RCC 7860 (cell line): ENCODE measurements at places on chromosomes 2 and 18.

DNA sequence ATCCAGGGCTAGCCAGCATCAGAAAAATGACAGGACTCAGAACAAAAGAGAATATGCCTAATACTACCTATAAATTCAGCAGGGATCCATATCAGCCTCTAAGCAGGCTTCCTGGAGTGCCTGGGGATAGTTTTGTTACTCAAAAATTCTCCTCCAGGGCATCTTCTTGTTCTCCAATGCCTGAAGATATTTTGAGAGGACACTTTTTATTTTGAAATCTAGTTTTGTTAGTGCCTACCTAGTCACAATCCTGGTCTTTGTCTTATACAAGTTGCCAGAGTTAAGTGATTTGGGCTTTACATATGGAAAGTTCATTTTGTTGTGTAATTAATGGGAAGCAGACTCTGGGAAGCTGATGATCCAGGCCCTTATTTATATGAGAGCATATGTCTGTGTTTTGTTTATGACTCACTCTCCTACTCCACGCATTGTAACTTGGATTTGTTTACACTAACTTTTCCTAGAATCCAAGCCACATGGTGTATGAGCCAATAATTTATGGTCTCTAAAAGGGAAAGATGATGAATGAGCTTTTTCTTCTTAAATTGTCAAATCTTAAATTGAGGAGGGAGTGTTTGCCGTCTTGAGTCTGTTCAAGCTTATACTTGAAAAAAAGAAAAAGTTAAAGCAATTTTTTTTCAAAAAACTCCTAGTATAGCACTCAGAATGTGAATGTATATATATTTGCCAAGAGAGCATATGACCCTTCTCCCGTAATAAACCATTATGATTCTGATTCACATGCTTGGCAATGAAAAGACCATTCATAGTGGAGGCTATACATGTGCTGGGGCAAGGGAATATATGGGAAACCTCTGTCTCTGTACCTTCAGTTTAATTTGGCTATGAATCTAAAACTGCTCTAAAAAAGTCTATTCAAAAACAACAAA is 370.3 kb downstream of the SETBP1 start:
- no peak for DNase-seq

GRCh38 chr2:175008009-175008408 is 2.8 kb upstream of the CHN1 start:
- DNase-seq: no peak

DNA sequence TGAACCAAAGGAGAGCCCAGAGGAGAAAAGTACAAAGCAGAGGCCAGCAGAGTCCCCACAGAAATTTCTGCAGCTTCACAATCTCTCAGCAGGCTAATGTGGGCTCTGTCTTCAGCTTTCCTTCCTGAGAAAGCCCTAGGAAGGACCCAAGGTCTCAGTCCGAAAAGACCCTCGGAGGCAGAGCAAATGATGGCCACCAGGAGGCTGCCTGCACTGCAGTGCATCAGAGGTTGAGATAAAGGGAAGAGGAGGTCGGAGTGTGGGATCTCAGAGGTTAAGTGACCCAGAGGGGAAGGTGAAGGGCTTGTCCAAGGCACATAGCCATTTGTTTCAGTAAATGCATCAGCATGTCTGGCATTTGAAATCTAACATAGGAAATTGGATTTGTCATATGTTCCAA is 299.1 kb upstream of the SLC14A2 start:
- no peak for DNase-seq

GRCh38 chr2:88698027-88698413 is 6.5 kb downstream of the RPIA start:
- no peak for DNase-seq

DNA sequence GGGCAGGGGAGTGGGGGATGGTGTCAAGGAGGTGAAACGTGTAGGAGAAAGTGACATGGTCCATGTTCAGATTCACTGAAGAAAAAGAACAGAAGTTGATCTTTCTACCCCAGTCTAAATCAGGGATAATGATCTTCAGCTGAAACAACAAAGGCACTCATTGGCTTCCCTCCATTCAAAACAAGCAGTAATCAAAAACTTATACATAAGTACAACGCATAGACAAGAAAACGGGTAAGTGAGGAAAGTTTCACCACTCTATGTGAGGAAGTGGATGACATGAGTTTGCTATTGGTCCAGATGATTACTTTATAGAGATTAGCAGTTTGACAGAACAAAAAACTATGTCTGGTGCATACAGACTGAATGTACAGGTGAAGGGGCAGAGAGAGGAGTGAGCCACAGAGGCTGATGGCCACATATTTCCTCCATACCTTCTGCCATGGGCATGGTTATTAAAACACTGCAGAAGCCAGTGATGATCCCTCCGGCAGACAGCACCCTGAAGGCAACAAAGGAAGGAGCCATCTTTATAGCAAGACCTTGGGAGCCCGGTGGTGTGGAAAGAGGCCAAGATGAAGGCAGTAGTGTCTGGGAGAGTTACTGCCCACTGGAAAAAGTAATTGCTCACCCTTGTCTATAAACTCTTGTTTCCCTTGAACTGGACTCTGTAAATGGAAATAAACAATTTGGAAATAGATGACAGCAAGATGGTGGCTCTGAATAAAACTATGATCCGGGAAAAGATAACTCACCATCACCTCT is 57.7 kb downstream of the SLC25A12 start:
- DNase-seq: no peak

- DNase-seq: peak; percentile 96
Measured at GRCh38 chr2:238155051-238155760, 3.6 kb upstream of the ERFE start.

GRCh38 chr2:39875914-39876267 is 96.8 kb upstream of the THUMPD2 start:
- no peak for DNase-seq

DNA sequence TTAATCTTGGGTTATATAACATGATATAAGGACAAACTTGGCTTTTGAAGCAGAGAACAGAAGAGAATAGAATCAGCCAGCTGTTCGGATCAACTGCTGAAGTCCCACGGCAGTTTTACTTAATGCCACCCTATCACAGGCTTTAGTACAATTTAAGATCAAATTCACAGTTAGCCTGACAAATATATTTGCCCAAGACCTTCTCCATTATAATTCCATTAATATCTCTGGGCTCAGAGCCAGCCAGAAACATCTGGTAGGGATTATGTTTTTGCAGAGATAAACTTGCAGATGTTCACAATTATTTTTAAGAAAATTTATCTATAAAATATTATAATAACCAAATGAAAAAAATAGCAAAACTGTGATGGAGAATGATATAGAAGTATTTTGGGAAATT is 381.4 kb downstream of the RAD51AP2 start:
- DNase-seq: no peak

- no peak for DNase-seq
Measured at GRCh38 chr2:25362434-25363145, 20.9 kb upstream of the DNMT3A start.

GRCh38 chr18:11651899-11652298 is 37.2 kb upstream of the GNAL start:
- DNase-seq: no peak

DNA sequence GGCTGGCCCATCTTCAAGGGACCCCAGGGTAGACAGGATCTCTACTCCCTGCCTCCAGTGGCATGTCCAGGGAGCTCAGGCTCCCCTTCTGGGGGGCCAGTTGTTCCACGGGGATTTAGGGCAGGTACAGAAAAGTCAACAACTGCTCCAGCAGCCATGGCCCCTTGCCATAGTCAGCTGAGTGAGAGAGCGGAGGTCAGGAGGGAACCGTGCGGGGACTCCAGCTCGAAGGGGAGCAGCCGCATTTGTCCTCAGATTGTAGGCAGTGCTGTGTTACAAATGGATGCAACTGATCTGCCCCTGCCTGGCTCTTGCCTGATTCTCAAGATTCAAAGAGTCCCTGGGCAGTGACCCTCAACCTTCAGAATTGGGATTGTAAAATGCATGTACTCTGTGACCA is 49.9 kb downstream of the ITGB1BP1 start:
- no peak for DNase-seq

DNA sequence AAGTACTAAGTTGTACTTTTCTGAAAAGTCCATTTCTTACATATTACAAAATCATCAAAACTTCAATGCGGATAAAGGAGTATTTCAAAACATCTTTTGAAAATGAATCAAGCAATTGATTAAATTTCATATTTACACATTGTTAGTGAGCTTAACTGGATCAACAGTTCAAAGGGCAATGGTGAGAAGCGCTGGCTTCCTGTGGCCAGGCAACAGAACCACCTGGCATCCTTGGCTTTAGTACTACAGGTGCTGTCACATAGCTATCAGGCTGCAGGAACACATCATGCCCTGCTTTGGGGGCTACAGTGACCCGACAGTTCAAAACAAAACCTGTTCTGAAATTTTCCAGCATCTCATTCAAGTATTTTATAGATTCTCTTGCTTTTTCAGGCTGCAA is 59.2 kb downstream of the SMAD2 start:
- DNase-seq: no peak

DNA sequence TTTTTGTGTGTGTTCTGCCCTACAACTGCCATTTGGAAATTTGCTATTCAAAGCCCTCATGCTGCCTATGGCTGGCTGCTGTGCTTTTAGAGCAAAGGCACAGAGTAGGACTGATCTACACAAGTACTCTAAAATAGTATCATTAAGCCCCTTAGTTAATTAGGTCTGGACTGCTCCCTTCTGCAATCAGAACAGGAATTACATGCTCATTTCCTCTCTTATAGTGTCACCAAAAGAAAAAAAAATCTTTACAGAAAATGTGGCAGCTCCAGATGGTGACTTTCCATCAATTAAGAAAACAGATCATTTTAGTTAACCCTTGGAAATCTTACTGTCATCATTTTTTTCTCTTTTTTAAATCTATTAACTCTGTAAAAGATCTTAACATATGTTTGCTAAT is 337.5 kb downstream of the RIT2 start:
- no peak for DNase-seq

GRCh38 chr2:85266146-85267041 is 61.4 kb downstream of the TGOLN2 start:
- peak; percentile 35 for DNase-seq

DNA sequence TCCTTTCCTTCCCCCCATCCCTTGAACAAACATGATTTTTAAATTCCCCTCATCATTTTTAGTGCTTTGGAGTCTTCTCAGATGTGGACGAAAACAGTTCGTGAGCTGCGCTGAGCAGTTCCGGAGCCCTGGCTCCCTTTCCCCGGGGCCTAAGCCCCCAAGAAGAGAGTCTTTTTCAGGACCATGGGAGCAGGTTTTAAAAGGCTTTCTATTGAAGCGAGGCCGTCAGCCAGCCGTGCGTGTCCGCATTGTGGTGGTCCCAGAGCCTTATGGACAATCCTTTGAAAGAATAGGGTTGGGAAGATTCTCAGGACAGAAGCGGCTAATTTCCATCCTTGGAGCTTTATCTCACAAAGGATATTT is 290.7 kb downstream of the SOX11 start:
- no peak for DNase-seq

DNA sequence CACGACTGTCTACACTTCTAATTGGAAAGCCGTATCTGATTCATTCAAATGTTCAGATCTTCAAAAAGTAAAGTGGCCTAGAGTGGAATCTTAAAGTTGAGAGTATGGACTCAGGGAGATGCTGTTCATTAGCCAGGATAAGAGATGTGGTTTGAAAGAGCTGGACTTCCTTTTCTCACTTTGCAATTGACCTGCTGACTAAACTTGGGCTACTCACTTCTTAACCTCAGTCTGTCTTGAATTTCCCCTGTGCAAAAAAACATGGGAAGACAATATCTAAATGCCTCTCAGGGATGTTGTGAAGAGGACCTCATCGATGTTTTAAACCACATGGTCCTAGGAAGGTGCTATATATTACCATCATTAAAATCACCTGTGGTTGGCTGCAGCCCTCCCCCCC is 64.1 kb downstream of the BCL2 start:
- no peak for DNase-seq

GRCh38 chr2:12036640-12036983 is 290.2 kb downstream of the LPIN1 start:
- peak; percentile 9 for DNase-seq

- no peak for DNase-seq
Measured at GRCh38 chr2:219127037-219127635, 33.5 kb downstream of the NHEJ1 start.

DNA sequence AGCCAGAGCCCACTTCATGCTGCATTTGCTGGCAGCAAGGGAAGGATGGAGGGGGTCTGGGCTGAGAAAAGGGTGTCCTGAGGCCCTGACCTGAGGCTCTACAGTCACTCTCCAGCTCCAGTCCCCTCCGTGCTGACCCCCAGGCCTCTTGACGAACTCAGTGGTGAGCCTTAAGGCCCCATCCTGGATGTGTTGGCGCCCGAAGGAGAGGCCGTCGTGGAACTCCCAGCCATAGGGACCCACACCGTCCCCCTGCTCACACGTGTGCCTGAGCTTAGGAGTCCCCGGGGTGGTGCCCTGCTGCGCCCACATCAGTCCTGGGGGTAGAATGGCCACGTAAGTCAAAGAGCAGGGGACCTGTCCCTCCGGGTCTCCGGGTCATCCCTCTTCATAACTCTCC is 776 bp downstream of the MOGS start:
- no peak for DNase-seq

DNA sequence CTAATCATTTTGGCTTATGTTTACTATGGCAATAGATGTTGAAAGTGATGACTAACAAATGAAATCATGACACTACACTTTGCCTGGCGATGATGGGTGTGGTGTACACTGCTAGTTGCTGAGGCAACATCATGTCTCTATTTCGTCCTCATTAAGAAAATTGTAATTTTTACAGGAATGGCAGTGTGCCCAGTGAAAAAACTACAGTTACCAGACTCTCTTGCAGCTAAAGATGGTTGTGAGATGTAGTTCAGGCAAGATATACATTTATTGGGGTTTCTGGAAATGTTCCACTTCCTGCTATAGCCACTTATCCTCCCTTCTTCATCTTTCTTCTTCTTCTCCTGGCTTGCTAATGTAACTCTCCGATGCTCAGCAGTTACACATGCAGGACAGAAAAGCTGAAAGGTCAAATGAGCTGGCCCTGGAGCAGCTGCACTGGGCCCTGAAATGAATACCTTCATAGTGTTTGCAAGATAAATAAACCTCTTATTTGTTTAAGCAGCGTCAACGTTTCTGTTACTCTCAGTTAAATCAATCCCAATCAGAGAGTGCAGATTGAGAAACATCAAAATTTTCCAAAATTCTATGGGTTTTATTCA is 46.0 kb downstream of the SOCS6 start:
- DNase-seq: no peak

- no peak for DNase-seq
Measured at GRCh38 chr2:196887431-196887830, 39.1 kb downstream of the PGAP1 start.

DNA sequence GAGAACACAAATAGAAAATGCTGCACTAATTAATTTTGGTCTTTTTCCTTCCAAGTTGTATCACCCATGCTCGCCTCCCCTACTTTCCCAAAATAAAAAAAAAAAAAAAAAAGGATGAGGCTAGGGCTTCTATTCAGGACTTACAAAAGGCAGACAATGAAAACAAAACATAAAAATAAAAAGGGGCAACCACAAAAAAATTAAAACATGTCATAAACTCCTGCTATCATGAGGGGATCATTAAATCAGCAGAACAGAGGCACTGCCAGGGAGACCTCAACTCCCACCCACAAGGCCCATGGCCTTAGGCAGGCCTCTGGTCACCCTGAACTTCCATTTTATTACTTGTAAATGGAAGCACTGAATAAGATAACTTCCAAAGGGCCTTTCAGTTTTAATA is 23.3 kb downstream of the EPB41L3 start:
- no peak for DNase-seq
